ENCODE measurements at places on chromosomes 1 and 21. TPM values are rescaled to one million over a fixed set of nuclear protein-coding genes. Genes with fewer than 3 reads are reported as not detected.

KCNN3 gene
- 8.9 TPM for polyA plus RNA-seq

PRKACB gene
- 17.5 TPM for polyA plus RNA-seq

TPTE gene
- not detected for polyA plus RNA-seq

ERICH3 gene
- polyA plus RNA-seq = 0.19 TPM

ATAD3C gene
- polyA plus RNA-seq = 0.28 TPM

NGF gene
- 4.3 TPM for polyA plus RNA-seq

LMOD1 gene
- 15.6 TPM for polyA plus RNA-seq

EVA1C gene
- polyA plus RNA-seq = 2.4 TPM

NPR1 gene
- polyA plus RNA-seq = 14.9 TPM

KCNJ15 gene
- polyA plus RNA-seq = 0.46 TPM

RHEX gene
- 0.36 TPM for polyA plus RNA-seq

KCNK2 gene
- 3.8 TPM for polyA plus RNA-seq

KCNQ4 gene
- 24.1 TPM for polyA plus RNA-seq

LDLRAD1 gene
- 0.30 TPM for polyA plus RNA-seq

TFF1 gene
- not detected for polyA plus RNA-seq

RGS5 gene
- 28.7 TPM for polyA plus RNA-seq

IL20 gene
- polyA plus RNA-seq = not detected

PGBD5 gene
- polyA plus RNA-seq = 16.2 TPM

KRTAP13-2 gene
- not detected for polyA plus RNA-seq

LIN28A gene
- not detected for polyA plus RNA-seq

SPTA1 gene
- 2.0 TPM for polyA plus RNA-seq

ANKRD34A gene
- polyA plus RNA-seq = 1.2 TPM

S100A12 gene
- polyA plus RNA-seq = 3.7 TPM

HOOK1 gene
- 3.1 TPM for polyA plus RNA-seq

UBL4B gene
- not detected for polyA plus RNA-seq

ZNF695 gene
- polyA plus RNA-seq = 2.0 TPM

IFI16 gene
- polyA plus RNA-seq = 41.9 TPM

KCNT2 gene
- polyA plus RNA-seq = 9.4 TPM

OVAAL gene
- not detected for polyA plus RNA-seq

TAS1R1 gene
- 3.2 TPM for polyA plus RNA-seq

ADGRL2 gene
- polyA plus RNA-seq = 84.0 TPM

SELL gene
- 2.5 TPM for polyA plus RNA-seq

DMBX1 gene
- 0.06 TPM for polyA plus RNA-seq

FCRL5 gene
- not detected for polyA plus RNA-seq

ATP1A4 gene
- polyA plus RNA-seq = 3.4 TPM

L1TD1 gene
- 2.2 TPM for polyA plus RNA-seq

SLC25A44 gene
- 12.0 TPM for polyA plus RNA-seq

MAP1LC3C gene
- 16.6 TPM for polyA plus RNA-seq

S100A14 gene
- polyA plus RNA-seq = 16.0 TPM

CFHR4 gene
- 0.10 TPM for polyA plus RNA-seq

CFAP45 gene
- polyA plus RNA-seq = 0.54 TPM

OPTC gene
- not detected for polyA plus RNA-seq

FMO1 gene
- 4.9 TPM for polyA plus RNA-seq

OR2T29 gene
- not detected for polyA plus RNA-seq

SLC30A10 gene
- 0.72 TPM for polyA plus RNA-seq

SPRR2B gene
- not detected for polyA plus RNA-seq

Measured in muscle of leg (tissue), 16 donors.